NCI-H2081 treated with DMSO at 0.1 percent for 48 hours (cell line): ENCODE measurements at places on chromosomes 4 and X.

DNA sequence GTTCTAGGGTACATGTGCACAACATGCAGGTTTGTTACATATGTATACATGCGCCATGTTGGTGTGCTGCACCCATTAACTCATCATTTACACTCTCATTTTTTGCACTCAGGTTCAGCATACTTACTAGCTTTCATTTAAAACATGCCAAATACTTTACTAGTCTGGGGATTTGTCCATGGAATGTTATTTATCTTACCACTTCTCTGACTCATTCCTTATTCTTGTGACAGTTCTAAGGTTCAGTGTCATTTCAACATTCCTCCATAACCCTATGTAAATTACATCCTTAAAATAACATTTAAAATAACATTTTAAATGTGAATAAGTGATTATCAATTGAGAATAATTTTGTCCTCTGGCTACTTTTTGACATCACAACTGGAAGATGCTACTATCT lies 19.5 kb upstream of the SYTL5 start:
- no peak for DNase-seq

- DNase-seq: no peak
Measured at GRCh38 chrX:107731831-107732502, 43.6 kb downstream of the TSC22D3 start.

GRCh38 chr4:163121689-163122088 lies 45.0 kb downstream of the NAF1 start:
- no peak for DNase-seq

GRCh38 chr4:38832206-38832605 lies 24.4 kb downstream of the TLR6 start:
- no peak for DNase-seq

GRCh38 chrX:103550415-103551051 lies 31.2 kb upstream of the RAB40A start:
- no peak for DNase-seq

GRCh38 chr4:147287588-147287890 lies 193.4 kb upstream of the EDNRA start:
- no peak for DNase-seq

DNA sequence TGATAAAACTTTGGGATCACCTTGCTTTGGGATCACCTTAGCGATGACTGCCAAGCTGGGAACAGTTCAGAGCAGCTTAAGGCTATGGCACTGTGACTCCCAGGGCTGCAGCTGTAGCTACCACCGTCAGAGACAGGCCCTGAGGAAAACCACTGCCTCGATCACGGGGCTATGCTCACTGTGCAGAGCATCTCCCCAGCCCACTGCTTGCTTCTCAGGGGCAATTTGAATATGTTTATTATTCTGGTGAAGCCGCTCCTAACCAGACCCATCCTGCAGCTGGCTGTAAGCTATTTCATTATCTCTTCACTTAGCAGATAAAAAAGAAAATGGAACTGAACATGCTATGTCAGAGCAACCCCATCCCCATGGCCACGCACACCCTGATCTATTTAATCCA lies 328.5 kb downstream of the EVC2 start:
- DNase-seq: no peak

DNA sequence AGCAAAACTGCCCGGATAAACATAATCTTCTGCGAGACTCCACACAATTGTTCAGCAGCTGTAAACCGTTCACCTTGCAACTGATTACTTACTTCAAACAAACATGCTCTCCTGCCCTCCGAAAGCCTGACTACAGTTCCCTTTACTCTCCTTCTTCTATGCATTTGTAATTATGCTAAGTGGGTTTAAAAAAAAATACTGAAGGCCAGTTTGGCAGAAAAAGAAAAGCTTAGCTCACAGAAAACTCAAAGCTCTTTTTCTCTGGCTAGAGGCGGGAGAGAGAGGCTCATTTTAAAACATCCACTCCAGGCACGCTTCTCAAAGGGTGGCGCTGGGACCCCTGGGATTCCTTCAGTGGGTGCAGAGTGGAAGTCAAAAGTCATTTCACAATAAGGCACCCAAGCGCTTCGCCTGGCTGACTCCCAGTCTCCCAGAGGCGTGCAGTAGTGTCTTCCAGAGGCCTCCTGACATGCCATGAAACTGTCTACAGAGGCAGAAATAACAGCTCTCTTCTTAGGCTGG lies 1.9 kb downstream of the DHRSX start:
- DNase-seq: no peak

- DNase-seq: no peak
Measured at GRCh38 chr4:15104825-15105224, 102.5 kb downstream of the CPEB2 start.

GRCh38 chr4:73692701-73693100 lies 47.7 kb upstream of the CXCL8 start:
- DNase-seq: no peak

DNA sequence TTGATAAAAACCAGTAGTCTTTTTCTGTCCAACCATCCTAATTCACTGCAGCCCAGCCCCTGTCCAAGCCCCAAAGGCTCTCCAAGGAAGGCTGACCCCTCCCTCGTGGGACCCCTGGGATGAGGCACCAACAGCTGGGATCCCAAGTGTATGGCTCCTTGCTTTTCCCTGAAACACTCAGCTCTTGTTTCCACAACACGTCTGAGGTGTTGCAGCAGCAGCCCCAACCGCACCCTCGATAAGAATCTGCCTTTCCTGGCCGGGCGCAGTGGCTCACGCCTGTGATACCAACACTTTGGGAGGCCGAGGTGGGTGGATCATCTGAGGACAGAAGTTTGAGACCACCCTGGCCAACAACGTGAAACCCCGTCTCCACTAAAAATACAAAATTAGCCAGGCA lies 17.0 kb upstream of the ATP6AP2 start:
- DNase-seq: no peak

DNA sequence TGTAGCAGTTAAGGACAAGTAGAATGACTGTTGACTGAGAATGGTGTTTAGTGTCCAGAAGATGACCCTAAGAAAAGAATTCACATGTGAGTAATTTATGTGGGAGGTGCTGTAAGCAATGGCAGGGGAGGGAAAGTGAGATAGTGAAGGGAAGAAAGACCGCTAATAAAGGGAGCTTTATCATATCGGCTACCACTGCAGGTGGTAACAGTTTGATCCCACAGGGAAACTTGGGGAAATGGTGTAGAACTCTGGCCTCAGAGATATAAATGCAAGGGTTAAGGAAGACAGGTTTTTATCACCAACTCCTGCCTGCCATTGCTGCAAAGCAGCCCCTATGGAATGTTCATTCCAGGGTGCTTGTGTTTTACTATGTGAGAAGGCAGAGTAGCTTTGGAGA lies 489.6 kb downstream of the STPG2 start:
- DNase-seq: no peak

DNA sequence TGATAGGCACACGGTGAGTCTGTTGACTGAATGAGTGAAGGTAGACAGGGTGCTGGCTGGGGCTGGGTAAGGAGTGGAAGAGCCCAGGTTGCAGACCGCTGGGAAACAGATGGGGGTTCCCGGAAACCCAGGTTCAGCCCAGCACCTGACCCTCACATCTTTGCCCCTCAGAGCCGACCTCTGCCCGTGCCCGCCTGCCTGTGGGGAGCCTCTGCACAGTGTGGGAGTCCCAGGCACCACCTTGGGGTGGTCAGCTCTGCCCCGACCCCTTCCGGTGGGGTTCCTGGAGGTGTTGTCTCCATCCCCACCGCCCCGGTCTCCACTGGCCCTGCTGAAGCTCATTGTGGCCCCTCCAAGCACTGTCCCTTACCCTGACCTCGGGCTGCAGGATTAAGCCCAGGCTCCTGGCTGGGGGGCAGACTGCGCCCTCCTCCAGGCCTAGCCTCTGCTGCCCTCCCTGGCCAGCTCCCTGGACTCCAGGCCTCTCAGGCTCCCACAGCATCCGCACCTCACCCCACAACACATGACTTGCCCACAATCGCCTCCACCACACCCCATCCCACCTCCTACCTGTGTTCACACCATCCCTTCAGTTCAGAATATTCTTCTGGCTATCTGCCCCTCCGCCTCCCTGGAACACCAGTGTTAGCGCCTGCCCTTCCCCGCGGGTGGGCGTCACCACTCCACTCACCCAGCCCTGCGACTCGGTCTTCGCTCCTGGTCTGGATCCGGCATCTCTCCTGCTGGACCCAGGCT lies 21.4 kb downstream of the HMX1 start:
- DNase-seq: no peak

GRCh38 chrX:99798936-99799335 lies 611.1 kb downstream of the PCDH19 start:
- no peak for DNase-seq

DNA sequence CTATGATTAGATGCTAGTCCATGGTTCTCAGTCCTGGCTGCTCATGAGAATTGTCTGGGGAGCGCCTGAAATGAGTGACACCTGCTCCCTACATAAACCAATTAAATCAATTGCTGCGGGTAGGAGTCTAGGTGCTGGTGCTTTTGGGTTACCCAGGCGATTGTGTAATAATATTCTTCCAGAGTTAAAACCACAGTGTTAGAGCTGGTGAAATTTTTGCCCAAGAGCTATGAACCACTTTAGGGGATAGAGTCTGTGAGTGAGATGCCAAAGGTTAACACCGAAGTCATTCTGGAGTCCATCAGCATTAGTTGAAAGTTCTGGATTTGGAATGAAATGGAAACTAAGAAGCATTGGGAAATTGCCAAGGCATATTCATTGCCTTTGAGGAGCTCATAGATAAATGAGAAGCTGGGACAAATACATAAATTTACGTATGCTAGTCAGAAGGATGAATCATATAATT lies 15.3 kb downstream of the PDK3 start:
- DNase-seq: no peak

DNA sequence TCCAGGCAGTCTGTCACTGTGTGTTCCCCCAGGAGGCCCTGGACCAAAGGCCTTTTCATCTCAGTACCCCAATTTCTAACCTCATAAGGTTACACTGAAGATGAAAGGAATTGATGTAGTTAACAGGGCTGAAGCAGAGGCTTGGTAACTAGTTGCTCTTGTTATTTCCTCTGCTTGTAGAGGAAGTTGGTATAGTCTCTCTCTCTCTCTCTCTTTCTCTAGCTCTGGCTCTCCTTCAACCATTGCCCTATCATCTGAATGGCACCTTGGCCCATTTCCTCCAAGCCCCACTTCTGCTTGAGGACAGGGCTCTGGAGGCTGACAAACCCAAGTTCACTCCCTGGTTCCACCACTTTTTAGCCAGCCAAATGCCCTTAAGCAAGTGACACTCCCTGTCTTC lies 96.1 kb downstream of the MAMLD1 start:
- DNase-seq: no peak

- no peak for DNase-seq
Measured at GRCh38 chr4:111031596-111031995, 408.7 kb upstream of the PITX2 start.

DNA sequence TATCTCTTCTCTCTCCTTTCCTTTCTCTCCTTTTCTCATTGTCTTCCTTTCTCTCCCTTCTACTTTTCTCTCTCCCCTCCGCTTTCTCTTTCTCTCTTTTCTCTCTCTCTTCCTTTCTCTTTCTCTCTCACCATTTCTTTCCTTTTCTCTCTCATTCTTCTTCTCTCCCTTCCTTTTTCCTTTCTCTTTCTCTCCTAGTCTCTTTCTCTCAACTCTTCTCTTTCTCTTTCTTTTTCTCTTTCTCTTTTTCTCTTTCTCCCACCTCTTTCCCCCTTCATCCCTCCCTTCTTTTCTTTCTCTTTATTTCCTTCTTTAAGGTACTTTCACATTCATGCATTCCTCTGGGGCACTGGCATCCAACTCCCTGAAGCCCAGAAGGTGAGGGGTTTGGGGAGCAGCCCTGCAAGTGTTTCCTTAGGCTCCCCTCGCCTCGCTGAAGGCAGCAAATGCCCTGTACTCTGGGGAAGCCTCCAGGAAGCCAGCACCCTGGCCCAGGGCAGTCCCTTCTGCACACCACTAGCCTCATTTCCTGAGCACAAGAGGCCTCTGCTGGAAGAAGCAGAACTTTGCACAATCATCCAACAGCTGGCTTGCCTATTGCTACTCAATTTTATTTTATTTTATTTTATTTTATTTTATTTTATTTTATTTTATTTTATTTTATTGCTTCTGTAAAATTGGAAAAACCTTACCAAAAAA lies 124.2 kb downstream of the NFKB1 start:
- no peak for DNase-seq

DNA sequence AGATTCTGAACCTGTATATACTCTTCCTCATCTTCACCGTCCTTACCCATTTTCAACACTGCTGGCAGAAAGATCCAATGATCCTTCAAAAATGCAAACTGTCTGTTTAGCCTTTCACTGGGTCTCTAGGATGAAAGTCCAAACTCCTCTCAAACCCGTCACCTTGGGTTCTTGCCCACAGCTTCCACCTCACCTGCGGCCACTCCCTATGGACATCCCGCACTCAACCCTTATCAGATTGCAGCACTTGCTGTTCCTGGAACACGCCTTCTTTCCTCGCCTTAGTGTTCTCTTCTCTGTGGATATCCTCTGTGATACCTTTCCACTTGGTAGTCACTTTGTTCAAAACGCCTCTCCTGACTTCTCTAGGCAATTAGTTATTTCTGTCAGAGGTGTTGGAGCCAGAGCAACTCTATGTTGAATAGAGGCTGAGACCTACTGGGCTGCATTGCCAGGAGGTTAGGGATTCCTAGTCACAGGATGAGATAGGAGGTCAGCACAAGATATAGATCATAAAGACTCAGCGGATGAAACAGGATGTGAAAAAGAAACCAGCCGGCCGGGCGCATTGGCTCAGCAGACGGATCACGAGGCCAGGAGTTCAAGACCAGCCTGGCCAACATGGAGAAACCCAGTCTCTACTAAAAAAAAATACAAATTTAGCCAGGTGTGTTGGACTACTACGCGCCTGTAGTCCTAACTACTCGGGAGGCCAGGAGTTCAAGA lies 4.2 kb upstream of the NOCT start:
- DNase-seq: no peak

DNA sequence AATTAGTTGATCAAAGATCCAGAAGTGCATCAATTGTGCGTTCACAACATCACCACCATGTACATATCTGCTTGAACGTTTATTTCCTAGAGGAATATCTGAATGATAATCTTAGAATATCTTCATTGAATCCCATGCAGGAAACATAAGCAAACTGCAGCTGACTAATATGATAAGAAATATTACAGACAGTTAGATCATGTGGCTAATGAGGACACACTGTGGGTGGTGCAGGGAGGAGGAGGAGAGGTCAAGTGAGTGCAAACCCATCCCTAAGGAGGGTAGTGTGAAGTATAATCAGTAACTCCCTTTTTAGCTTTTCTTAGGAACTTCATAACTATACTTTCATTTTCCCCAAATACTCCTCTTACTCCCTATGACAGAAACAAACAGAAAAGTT lies 58.3 kb upstream of the HPGD start:
- no peak for DNase-seq

DNA sequence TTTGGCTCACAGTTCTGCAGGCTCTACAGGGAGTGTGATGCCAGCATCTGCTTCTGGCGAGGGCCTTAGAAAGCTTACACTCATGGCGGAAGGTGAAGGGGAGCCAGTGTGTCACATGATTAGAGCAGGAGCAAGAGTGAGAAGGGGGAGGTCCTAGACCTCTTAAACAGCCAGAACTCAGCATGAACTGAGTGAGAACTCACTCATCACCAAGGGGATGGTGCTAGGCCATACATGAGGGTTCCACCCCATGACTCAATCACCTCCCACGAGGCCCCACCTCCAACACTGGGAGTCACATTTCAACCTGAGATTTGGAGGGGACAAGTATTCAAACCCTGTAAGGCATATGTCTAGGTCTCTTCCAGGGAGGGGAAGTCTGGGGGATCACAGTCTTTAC lies 33.4 kb downstream of the SPRY1 start:
- no peak for DNase-seq
